ENCODE measurements at places on chromosomes 3 and 15. TPM values are rescaled to one million over a fixed set of nuclear protein-coding genes. Genes with fewer than 3 reads are reported as not detected.
A peak's percentile ranks its signal among the peaks of the same experiment; 100 is the strongest.

GRCh38 chr3:135950941-135951340 is 14.6 kb upstream of the PPP2R3A start:
- no peak for DNase-seq

- DNase-seq, result no peak
Measured at GRCh38 chr3:53350652-53351051, 3.3 kb upstream of the DCP1A start.

Gene GOLGA6D
- total RNA-seq, result 29.8 TPM

- DNase-seq, result no peak
Measured at GRCh38 chr3:71376911-71377310, 206.6 kb downstream of the FOXP1 start.

DNA sequence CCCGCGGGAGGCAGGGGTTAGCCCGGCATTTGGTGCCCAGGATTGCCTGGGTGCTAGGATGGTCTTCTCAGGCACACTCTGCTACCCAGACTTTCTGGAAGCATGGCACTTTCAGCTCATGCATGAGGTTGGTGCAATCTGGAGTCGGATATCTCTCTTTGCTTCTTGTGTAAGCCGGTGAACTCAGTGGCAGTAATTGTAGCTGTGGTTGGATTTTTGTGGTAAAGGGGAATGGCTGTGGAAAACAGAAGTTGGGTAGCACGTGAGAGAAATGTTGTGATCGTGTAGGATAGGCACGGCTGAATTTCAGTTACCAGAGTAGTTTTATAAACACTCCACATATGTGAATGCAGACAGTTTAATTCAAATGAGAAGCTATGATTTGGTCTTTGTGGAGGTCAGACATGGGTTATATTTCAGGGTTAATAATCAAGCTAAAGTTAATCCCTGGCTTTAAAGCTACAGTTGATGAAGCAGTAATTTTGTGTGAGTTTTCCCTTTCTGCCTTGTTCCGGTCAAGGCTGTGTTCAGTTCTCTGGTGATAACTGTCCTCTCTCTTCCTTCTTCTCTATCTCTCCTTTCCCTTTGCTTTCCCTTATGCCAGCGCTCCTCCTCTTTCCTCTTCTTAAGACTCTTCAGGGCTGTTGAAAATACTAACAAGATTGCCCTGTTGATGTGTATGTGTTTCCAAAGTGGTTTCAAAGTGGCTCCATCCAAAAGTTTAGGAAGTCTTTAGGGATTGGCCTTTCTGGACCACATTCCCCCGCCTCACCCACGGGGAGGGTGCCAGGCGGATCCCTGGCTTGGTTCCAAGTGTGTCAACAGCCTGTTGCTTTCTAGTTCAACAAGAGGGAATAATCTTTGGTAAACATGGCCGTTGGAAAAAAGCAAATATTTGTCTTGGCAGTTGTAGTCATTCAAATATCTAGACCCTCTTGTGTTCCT is 404.6 kb upstream of the C2CD4B start:
- DNase-seq, result peak; percentile 44

GRCh38 chr15:39110336-39110735 is 470.5 kb upstream of the THBS1 start:
- DNase-seq, result no peak

GRCh38 chr3:43316783-43317460 is 30.6 kb downstream of the SNRK start:
- no peak for DNase-seq

- DNase-seq, result no peak
Measured at GRCh38 chr15:59131969-59132562, 27.1 kb downstream of the CCNB2 start.

GRCh38 chr3:127427666-127428065 is 139.8 kb upstream of the PRR20G start:
- peak; percentile 0 for DNase-seq

Gene DYNLT2B
- total RNA-seq, result 19.4 TPM

GRCh38 chr3:123682781-123683504 is 98.1 kb upstream of the HACD2 start:
- DNase-seq, result no peak

GRCh38 chr15:98131924-98132323 is 171.4 kb downstream of the ARRDC4 start:
- DNase-seq, result no peak

Gene NR2E3
- 4.3 TPM for total RNA-seq

GRCh38 chr3:197093871-197094270 is 64.3 kb upstream of the MELTF start:
- DNase-seq, result no peak

Gene USP50
- total RNA-seq, result 30.4 TPM

DNA sequence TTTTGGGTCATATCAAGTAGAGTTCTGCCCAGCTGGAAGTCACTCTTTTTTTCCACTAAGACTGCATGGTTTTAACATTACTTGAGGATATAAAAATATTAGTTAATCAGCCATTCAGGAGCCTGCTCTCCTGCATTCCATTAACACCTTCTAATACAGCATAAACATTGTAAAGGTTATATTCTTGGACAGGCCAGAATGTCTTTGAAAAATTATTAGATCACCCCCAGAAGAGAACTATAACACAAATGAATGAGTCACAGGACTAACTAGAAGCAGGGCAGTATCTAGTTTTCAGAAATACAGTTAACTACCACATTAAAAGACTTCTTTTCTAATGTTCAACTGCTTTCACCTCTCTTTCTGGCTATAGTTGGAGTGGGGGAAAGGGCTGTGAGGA is 80.9 kb downstream of the THBS1 start:
- no peak for DNase-seq

DNA sequence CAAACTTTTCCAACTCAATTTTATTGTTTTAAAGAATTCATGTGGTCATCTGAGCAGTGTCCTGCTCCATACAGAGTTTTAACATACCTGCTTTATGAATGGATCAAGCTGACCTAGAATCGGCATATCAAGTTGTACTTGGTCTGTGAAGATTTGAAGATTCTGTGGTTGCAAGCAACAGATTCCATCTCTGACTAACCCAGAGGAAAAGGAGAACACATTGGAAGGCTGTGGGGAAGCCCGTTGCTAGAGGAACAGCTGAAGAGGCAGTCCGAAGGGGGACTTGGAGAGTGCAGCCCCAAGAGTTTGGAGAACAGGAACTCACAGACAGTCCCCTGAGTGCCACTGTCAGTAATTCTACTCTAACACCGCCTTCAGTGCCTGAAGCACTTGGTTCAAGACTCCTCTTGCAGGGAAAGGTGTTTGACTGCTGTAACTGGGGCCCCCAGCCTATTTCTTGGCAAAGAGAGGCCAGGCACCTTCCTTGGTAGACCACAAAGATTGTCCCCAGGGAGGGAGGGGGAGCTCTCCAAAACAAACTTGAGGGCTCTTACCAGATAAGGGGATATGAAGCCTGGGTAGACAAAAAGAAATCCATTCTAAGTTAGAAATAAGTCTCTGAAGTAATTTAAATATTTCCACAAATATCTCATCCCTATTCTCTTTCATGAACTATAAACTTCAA is 88.8 kb downstream of the LARS2 start:
- DNase-seq, result no peak

GRCh38 chr3:187019542-187020072 is 89.3 kb downstream of the ST6GAL1 start:
- no peak for DNase-seq

All from testis (tissue), 5 donors.